ENCODE measurements at places on chromosomes 13 and 19.

DNA sequence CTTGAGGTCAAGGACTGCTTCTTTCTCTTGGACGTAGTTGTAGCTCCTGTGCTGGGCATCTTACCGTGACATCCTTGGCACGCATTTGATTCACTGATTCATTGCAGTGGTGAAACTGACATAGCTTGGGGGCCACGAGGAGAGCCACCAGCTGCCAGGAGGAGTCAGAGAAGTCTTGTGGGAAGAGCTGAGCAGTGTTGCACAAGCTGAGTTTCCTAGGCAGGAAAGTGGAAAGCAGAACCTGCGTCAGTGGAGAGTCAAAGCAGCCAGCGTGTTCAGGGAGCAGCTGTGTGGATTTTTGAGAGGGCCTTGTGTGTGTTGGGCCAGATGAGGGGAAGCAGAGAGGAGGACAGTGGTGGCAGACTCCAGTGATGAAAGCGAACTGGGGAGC, 5.3 kb upstream of the GPR183 start:
- no peak for DNase-seq

GRCh38 chr13:111650626-111651025, 330.2 kb downstream of the TEX29 start:
- DNase-seq: no peak

GRCh38 chr13:44694291-44694690, 118.2 kb upstream of the TSC22D1 start:
- DNase-seq: no peak

GRCh38 chr19:50500060-50500752, 10.8 kb downstream of the JOSD2 start:
- no peak for DNase-seq

DNA sequence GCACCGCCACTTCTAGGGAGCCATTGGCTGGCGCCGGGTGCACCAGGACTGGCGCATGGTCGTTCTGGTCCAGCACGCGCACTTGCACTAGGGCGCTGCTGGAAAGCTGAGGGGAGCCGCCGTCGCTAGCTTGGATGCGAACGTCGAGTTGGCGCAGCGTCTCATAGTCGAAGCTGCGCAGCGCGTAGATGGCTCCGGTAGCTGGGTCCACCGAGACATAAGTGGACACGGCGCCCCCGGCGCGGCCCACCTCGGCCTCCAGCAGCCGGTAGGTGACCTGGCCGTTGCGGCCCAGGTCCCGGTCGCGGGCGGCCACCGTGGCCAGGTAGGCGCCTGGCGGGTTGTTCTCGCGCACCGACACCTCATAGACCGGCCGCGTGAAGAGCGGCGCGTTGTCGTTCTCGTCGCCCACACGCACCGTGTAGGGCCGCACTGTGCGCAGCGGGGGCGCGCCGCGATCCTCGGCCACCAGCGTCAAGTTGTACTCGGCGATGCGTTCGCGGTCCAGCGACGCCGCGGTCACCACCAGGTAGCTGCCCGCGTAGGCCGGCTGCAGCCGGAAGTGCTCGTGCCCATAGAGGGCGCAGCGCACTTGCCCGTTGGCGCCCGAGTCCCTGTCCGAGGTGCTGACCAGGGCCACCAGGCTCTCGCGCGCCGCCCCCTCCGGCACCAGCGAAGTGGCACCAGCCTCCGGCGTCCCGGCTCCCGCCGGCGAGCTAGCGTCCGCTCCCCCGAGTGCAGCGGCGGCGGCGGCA, 1.7 kb downstream of the PCDH8 start:
- DNase-seq: peak; percentile 83

- DNase-seq: no peak
Measured at GRCh38 chr13:60108589-60108988, 55.1 kb downstream of the DIAPH3 start.

All from left lung (tissue), 14 donors.